Right cardiac atrium (tissue), 5 donors: ENCODE measurements at places on chromosomes 2 and 18. TPM values are rescaled to one million over a fixed set of nuclear protein-coding genes. Genes with fewer than 3 reads are reported as not detected.
A peak's percentile ranks its signal among the peaks of the same experiment; 100 is the strongest.

The TWIST2 gene
- 4.6 TPM for total RNA-seq

The CFC1 gene
- total RNA-seq: 0.45 TPM

The VWA3B gene
- 0.29 TPM for total RNA-seq

The VWC2L gene
- not detected for total RNA-seq

DNA sequence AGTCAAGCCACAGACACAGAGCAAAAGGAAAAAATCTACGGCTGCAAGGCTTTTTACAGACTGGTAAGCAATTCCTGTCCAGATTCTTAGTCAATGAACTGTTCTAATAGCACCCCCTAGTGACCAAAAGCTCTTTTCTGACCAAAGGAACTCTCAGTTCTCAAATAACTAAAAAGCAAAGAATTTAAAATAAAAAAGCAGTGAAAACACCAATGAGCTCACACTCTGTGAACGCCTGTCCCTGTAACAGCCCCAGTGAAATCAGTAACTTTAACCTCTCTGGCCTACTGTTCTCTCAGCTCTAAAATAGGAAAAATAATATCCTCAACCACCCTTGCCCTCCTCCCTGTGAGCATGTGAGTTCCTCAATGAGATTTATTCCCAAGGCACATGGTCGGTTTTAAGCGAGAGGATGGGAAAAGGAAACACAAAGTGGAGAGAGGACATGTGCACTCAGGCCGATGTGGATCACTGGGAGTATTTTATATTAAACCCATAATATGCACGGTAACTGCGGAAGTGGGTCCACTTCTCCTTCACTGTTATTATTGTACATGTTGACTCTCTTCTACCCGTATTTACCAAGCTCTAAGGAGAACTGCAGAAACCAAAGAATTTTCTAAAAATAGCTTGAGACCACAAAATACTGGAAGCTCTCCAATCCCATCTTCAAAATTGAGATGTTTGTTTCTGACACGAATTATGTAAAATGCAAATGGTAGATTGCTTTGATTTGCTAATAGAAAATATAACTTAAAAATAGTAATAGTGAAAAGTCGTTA lies 128.5 kb downstream of the STK39 start:
- DNase-seq: no peak

DNA sequence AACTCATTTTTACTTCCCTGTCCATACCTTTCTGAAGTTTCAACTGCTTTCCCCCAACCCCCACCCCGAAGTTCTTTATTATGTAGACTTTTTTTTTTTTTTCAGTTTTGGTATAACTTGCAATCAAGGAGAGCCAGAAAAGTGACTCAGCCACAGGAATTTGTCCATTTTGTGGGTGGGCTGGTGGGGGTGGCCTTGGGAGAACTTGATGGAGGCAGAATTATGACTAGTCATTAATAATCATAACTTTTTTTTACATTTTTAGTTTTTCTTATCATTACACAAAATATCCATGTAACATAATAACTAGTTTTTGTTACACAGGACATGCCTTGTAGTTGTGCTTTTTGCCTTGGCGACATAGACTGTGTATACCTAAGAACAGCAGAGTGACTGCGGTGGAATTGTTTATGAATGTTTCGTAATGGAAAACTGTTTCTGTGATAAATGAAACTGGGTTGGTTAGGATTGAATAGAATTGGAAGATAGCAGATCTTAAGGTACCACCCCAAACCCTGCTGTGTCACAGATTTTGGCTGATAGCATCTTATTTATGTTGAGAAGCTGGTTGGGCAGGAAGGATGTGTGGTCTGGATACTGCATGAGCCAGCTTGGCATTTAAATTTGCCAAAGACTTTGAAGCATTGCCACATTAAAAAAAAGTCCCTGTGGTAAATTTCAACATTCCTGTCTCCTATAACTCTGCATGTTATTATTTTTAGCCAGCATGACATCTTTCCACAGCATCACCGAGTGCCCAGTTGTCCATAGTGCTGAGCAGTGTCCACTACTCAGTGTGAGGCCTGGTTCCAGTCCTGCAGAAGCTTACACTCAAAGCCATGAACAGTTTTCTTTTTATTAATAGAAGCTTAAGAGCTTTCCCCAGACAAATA lies 30.7 kb downstream of the LYPD6B start:
- no peak for DNase-seq

- no peak for DNase-seq
Observed at GRCh38 chr2:222899413-222900181, 38.8 kb downstream of the ACSL3 start.

GRCh38 chr18:75215663-75216062 lies 5.1 kb downstream of the TSHZ1 start:
- DNase-seq: no peak

DNA sequence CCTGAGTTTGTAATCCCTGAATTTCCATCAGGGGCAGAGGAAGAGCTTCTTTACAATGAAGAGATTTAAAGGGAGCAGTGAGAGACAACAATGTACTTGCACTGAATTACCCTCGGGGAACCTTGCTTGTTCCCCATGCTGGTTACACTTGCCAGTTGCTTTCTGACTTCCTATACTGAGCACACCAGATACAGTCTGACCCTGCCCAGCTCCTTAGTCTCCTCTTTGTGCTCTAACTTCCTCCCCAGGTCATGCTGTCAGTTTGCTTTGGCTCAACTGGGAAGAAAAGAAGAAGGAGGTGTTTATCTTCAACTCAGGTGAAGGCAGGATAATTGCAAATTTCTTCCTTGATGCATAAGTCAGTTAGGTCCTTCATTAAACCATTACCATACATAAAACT lies 658.4 kb downstream of the NYAP2 start:
- no peak for DNase-seq

- no peak for DNase-seq
Observed at GRCh38 chr18:37317486-37317885, 248.1 kb downstream of the CELF4 start.

GRCh38 chr2:190947711-190948251 lies 66.2 kb downstream of the STAT1 start:
- no peak for DNase-seq

DNA sequence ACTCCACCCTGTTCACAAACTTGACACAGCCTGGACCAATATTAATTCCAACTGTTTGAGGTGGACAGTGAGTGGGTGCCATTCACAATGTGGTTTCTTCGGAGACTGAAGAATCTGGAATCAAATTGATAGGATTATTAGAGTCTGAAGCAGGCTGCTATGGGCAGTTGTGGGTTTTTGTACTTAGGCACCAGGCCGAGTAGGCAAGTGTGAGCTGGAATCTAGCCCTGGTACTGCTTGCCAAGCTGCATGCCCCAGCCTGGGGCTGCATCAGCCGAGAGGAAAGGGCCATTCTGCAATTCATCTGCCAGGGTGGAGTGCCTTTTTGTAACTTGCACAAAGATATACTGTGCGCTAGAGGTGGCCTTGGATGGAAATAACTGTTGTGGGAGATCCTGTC lies 654.7 kb upstream of the FANCL start:
- DNase-seq: peak; percentile 17
